Brain pericyte (primary cell): ENCODE measurements at places on chromosomes 11 and 22.

GRCh38 chr11:83736684-83737083 lies 450.5 kb upstream of the CCDC90B start:
- DNase-seq, result no peak

DNA sequence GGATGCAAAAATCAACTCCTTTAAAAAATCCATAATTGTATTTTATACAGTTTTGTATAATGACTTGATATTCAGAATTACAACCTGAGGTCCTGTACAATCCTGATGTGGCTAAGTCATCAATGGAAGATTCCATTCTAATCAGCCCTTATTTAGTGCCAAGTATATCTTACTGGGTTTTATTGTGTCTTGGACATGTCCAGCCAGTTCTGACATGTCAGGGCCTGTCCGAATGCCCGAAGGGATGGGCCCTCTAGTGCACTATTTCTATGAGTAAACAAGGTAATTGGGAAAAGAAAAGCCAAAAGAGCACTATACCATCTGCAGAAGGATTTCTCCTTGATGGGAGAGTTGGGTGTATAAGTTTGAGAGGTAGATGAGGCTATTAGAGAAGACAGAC lies 412.9 kb downstream of the METTL15 start:
- no peak for DNase-seq

DNA sequence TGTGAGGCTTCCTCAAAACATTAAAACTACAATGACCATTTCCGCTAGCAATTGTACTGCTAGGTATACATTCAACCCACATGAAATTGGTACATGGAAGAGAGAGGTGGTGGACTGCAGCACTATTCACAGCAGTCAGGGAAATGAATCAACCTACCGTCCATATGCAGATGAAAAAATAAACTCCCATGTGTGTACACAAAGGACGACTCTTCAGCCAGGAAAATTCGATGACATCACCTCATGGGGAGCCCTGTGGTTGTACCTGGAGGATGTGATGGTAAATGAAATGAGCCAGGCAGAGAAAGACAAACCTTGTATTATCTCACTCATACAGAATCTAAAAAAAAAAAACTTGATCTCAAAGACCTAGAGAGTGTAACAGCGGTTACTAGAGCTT lies 23.3 kb downstream of the RFPL3 start:
- DNase-seq, result no peak

DNA sequence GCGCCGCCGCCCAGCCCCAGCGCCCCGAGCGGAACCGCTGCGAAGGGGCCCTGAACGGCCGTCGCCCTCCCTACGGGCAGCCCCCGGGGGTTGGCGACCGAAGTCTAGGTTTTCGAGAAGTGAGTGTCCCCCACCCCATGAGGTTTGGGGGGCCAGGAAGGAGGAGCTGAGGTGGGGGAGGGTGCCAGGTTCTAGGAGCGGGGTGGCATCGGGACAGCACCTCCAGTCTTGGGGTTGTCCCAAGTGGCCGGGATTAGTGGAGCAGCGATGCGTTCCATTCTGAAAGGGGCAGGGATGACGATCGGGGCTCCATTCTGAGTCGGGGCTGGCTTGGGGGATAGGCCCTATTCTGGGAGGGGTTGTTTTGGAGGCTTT lies 408 bp downstream of the PPP2R5B start:
- no peak for DNase-seq

DNA sequence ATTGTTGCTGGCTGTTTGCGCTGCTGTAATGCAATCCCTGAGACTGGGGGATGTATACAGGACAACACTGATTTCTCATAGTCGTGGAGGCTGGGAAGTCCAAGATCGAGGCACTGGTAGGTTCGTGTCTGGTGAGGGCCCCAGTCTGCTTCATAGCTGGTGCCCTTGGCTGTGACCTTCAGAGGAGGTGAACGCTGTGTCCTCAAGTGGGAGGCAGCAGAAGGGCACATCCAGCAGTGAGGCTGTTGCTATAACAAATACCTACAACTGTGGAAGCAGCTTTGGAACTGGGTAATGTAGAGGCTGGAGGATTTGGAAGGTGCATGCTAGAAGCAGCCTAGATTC lies 21.3 kb downstream of the KRTAP5-5 start:
- no peak for DNase-seq

GRCh38 chr22:38205261-38206128 lies 3.7 kb downstream of the MAFF start:
- peak; percentile 58 for DNase-seq

DNA sequence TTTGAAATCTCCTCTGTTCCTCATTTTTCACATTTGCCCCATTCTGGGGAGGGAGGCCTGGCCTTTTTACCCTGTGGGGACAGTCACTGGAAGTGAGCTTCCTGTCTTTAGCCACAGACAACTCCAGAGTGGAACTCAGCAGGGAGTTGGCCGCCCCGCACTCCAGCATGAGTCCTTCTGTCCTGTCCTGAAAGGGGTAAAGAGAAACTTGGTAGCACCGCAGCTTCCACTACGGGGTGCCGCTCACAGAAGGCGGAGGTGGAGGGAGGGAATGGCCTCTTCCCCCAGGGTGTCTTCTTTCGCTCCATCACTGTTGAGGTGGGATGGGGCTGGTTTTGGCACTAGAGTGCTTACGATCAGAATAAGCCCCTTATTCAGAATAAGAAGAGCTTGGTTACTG lies 132.2 kb downstream of the ST3GAL4 start:
- no peak for DNase-seq

GRCh38 chr11:78145511-78146025 lies 6.1 kb upstream of the ALG8 start:
- DNase-seq, result no peak

GRCh38 chr22:38957046-38957770 lies at the start of gene APOBEC3A:
Gene APOBEC3A, plus strand, starts transcription at chr22:38957609. Its CDS starts 83 bp downstream, at chr22:38957692.
- no peak for DNase-seq

GRCh38 chr22:50357222-50357621 lies 14.1 kb downstream of the PPP6R2 start:
- no peak for DNase-seq

DNA sequence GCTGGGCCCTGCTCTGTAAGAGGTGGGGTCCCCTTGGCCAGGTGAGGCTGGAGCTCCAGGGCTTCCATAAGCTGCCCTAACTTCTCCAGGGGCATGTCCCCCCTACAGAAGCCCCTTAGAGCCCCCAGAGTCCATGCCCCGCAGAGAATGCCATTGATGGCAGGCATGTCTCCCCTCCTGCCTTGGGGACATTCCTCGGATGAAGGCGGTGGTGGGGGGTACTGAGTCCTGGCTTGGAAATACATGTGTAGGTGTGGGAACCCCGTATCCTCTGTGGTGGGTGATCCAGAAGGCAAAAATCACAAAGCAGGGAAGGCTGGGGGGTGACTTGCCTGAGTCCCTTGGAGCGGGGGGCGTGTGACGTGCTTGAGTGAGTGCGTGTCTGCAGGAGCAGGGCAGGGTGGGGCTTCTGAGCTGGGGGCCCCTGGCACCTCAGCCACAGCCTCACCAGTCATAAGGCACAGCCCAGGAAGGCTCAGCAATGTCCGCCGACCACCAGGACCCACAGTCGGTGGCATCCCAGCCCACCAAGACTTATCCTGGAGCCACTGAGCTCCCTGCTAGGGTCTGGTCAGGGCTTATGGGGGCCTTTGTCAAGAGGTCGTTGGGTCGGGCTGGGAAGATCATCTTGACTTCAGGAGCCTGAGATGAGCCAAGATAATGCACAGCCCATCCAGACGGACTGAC lies 69.8 kb upstream of the KCNQ1OT1 start:
- no peak for DNase-seq

DNA sequence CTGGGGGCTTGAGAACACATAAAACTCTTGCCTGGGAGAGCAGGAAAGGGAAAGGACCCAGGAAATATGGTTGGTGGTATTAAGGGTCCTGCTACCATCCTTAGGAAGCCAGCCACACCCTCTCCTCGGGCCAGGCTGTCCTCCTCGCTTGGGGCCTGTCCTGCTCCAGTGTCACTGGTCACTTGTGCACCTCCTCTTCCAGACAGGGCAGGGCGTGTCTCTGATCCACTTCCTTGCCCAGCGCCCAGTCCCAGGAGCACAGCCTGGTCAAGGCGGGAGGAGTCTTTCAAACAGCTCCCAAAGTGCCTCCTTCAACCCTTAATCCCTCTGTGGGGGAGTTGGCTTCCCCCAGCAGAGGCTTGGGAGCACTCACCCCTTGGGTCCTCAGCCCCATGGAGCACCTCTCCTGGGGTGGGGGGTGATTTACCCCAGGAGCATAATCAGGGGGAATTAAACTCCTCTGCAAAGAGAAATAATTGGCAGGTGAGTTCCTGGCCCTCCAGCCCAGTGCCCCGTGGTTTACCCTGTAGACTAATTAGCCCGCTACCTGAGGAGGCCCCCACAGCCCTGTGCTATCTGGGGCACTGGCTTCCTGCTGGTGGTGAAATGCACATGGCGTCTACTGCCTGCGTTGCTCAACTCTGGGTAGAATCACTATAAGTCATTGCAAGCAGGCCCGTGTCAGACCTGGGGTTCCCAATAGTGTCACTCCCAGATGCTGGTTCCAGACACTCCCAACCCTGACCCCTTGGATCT lies 8.0 kb downstream of the TMPRSS6 start:
- no peak for DNase-seq

DNA sequence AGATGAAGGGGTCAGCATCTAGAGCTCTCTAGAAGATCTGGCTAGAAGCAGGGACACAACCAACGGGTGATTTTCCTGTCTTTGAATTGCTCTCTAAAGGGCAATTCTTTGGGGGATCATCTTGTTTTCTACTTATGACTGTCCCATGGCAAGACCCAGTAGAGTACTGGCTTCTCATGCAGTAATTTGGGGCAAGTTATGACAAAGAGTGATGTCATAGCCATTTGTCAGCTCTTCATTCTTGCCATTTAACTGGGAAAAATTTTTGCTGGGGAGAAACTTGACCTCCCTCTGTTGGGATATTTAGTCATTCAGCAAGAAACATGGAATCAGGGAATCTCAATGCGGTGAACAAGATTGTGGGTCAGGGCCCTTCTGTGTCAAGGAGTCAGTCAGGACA lies 80.4 kb downstream of the SLC1A2 start:
- no peak for DNase-seq

- no peak for DNase-seq
Measured at GRCh38 chr22:47810505-47811500, 1048.4 kb downstream of the TBC1D22A start.

DNA sequence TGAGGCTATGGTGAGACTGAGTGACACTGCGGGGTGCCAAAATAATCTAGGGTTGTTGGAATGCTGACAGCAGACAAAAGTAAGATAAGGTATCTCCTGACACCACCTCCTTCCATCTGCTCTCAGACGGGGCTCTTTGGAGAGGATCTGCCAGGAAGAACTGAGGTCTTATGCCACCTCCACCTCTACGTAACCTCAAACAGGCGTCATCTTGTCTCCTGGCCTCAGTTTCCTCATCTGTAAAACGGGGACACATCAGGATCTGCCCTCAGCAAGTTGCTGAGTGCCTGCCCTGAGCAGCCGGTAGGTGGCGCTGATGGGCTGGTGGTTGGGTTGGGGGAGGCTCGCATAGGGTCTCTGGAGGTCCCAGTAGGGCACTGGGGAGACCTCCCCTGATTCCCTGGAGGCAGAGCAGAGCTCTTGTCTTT lies 1.7 kb upstream of the MYEOV start:
- DNase-seq, result no peak

GRCh38 chr11:102836290-102836875 lies 7.0 kb downstream of the MMP3 start:
- no peak for DNase-seq

- DNase-seq, result no peak
Measured at GRCh38 chr11:9001736-9002135, 2.1 kb downstream of the NRIP3 start.

- no peak for DNase-seq
Measured at GRCh38 chr11:129295746-129296145, 79.9 kb upstream of the BARX2 start.

DNA sequence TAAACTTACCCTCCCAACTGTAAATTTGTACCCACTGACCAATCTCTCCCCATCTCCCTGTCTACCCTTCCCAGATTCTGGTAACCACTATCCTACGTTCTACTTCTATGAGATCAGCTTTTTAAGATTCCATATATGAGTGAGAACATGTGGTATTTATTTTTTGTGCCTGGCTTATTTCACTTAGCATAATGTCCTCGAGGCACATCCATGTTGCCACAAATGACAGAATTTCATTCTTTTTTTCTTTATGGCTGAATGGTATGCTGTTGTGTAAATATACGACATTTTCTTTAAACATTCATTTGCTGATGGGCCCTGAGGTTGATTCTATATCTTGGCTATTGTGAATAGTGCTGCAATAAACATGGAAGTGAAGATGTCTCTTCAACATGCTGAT lies 74.7 kb upstream of the RRM1 start:
- DNase-seq, result no peak

DNA sequence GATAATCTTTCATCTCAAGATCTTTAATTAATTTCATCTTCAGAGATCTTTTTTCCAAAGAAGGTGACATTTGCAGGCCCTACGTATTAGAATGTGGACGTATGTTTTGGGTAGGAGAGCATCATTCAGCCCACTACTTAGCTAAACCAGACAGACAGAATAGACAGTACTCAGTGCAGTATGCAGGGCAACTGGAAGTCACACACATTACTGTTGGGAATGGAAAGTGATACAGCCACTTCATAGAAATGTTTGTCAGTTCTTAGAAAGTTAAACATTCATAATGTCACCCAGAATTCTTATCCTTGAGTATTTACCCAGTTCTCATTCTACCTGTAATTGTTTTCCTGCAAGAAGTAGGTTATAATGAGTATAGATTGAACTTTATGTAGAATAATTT lies 102.9 kb downstream of the PPP6R3 start:
- no peak for DNase-seq

- no peak for DNase-seq
Measured at GRCh38 chr11:119757378-119757777, 28.4 kb upstream of the NECTIN1 start.

GRCh38 chr22:46693634-46694415 lies 44.2 kb downstream of the CERK start:
- DNase-seq, result no peak

- no peak for DNase-seq
Measured at GRCh38 chr11:122898799-122899198, 16.2 kb downstream of the JHY start.

GRCh38 chr22:22423681-22424080 lies 84.9 kb downstream of the ZNF280B start:
- no peak for DNase-seq

DNA sequence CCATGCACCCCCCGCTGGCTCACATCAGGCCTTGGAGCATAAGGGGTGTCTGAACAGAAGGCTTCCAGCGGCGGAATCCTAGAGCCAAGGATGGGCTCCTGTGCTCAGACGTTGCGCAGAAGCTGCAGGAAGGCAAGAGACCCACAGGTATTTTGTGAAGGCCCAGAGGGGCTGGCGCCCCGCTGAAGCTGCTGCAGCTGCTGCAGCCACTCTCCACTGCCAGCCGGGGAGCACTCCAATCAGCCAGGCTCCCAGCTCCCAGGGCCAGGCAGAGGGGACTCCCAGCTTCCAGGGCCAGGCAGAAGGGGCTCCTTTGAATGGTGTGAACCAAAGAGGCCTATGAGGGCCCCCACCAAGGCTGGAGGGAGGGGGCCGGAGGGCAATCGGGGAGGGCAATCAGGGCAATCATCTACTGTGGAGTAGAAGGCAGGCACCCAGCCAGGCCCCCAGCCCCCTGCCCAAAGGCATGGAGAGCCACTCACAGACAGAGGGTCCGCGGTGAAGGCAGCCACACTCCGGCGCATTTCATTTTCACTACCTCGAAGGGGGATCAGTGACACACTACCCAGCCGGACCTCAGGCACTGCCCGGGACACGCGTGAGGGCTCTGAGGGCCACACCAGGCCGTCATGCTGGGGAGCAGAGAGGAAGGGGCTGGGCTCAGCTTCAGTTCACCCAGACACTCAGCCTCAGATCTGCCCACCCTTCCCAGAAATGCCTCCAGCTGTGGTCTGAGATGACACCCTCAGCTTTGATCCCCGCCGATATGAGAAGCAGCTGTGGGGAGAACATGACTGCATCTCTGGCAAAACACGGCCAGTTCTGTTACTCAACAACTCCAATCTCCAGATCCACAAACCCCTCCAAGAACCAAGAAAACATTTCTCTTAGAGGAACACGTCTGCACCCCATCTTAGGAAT lies 11.6 kb upstream of the PDE2A start:
- DNase-seq, result no peak
